Activated T-cell treated with anti-CD3 and anti-CD28 coated beads, Interleukin-2, amount 50 U/mL, for 24 hours (primary cell): ENCODE measurements at places on chromosomes 16 and 17.
A peak's percentile ranks its signal among the peaks of the same experiment; 100 is the strongest.

DNA sequence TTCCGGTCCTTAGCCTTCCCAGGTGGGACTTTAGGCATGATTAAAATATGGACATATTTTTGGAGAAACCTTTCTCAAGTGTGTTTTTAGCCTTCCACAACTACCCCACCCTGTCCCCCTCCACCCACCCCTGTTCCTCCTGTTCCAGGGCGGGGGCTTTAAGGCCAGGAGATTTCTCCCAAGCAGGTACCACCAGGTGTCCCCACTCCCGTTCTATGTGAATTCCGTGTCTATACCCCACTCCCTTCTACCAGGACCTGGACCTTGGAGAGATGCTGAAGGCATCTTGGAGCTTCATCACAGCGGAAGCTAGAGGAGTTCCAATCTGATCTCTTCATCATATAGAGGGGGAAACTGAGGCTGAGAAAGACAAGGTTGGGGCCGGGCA, 9.7 kb downstream of the CA4 start:
- no peak overlapping the region for H3K27ac ChIP-seq
- no peak overlapping the region for H3K4me3 ChIP-seq
- peaks cover 40% of the 10 kb centered on the region for H3K27me3 ChIP-seq
- DNase-seq: no peak
- no peaks in the 10 kb centered on the region for H3K4me1 ChIP-seq
- no peaks in the 10 kb centered on the region for H3K36me3 ChIP-seq

GRCh38 chr17:20156196-20157000, 147.2 kb downstream of the SPECC1 start:
- peaks cover 5% of the 10 kb centered on the region for H3K4me1 ChIP-seq
- H3K36me3 ChIP-seq: no peaks in the 10 kb centered on the region
- H3K27ac ChIP-seq: peak overlapping the region; percentile 51
- H3K4me3 ChIP-seq: no peak overlapping the region
- no peak for DNase-seq

DNA sequence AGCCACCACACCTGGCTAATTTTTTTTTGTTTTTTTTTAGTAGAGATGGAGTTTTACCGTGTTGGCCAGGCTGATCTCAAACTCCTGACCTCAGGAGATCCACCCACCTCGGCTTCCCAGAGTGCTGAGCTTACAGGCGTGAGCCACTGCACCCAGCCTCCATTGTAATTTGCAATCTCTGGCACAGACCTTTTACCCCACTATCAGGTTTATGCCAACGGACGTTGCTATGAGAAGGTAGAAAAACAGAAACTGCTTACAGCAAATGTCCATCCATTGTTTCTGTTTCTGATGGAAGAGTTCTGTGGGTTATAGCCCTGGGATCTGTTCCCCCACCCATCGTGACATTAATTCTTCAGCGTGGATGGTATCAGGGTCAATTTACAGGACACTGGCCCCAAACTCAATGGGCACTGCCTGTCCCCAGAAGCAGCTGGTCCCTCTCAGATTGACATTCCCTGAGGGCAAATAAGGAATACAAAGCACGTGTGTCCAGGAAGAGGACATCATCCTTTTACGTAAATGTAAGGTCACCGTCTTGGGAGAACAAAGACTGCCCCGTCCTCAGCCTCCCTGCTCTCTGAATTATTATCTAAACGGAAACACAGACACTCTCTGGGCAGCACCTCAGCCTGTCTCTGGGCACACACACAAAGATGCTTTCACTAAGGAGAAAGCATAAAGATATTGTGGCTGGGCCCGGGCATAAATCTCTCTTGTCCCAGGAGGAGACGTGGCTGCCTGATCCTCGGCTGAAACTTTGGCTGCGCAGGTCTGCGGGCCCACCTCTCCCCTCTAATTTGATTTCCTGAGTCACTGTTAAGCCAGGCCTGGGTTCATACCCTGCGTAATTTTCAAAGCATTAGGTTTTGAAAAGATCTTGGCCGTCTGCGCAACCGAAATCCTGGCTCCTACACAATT, 5.2 kb downstream of the KCNG4 start:
- no peaks in the 10 kb centered on the region for H3K36me3 ChIP-seq
- DNase-seq: no peak
- H3K27ac ChIP-seq: no peak overlapping the region
- no peak overlapping the region for H3K4me3 ChIP-seq
- H3K4me1 ChIP-seq: no peaks in the 10 kb centered on the region

GRCh38 chr17:17783825-17784656, 52.7 kb downstream of the SREBF1 start:
- peaks cover 3% of the 10 kb centered on the region for H3K27me3 ChIP-seq
- DNase-seq: peak; percentile 46
- H3K4me1 ChIP-seq: peaks cover 26% of the 10 kb centered on the region

GRCh38 chr17:69547947-69548346, 133.4 kb downstream of the MAP2K6 start:
- H3K4me1 ChIP-seq: peaks cover 1% of the 10 kb centered on the region
- H3K27ac ChIP-seq: no peak overlapping the region
- H3K36me3 ChIP-seq: peaks cover 21% of the 10 kb centered on the region
- DNase-seq: no peak
- no peak overlapping the region for H3K4me3 ChIP-seq

- no peak overlapping the region for H3K27ac ChIP-seq
- no peak overlapping the region for H3K4me3 ChIP-seq
- H3K27me3 ChIP-seq: no peaks in the 10 kb centered on the region
Observed at GRCh38 chr17:71632328-71632727, 488.5 kb upstream of the SOX9 start.

DNA sequence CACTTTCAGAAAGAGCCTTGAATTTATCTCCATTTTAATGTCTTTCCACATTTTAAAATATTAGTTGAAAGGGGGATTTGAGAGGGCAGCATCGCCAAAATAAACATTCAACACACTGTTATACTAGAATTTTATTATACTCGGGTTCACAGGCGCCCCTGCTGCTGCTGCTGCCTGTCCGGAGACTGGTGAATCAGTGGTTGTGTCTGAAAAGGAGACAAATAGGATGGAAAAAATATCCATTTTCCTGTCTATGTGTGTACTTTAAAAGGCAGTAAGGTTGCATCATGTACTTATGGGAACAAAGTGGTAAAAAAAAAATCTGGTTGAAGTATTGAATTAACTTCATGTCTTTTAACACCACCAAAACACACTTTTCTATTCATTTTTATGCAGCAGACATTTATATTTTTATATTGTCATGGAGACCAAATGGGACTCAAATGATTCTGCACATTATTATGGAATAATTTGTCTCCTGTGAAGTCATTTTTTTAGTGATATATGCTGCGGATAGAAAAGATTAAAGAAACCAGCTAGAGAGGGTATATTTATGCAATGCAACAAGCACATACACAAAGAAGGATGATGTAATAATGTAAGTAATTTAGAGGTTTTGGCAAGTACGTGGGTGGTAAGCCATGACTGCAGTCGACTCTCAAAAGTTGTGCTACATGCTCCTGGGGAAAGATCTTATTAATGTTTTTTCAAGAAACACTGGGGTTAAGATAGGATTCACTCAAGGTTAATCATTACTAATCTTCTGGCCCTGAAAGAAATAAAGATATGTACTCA, 759.0 kb upstream of the SOX9 start:
- no peak overlapping the region for H3K4me3 ChIP-seq
- H3K27me3 ChIP-seq: no peaks in the 10 kb centered on the region
- H3K4me1 ChIP-seq: no peaks in the 10 kb centered on the region

DNA sequence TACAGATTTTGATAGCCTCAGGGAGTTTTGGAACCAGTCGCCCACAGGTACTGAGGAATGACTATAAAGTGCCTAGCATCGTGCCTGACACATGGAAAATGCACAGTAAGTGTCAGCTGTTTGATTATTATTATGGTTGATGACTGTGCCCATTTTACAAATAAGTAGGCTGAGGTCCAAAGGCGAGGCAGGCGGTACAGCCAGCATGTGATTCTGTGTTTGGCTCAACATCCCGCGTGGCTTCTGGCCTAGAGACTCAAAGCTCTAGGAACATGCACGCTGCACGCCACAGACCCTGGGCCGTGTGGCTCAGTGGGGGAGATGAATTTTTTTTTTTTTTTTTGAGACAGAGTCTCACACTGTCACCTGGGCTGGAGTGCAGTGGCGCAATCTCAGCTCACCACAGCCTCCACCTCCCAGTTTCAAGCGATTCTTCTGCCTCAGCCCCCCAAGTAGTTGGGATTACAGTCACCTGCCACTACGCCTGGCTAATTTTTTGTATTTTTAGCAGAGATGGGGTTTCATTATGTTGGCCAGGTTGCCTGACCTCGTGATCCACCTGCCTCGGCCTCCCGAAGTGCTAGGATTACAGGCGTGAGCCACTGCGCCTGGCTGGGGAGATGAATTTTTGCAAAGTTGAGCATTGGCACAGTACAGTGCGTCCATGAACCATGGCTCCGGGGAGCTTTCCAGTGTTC, 57.7 kb downstream of the NKD1 start:
- H3K27ac ChIP-seq: no peak overlapping the region
- peaks cover 28% of the 10 kb centered on the region for H3K4me1 ChIP-seq
- H3K27me3 ChIP-seq: no peaks in the 10 kb centered on the region
- no peak for DNase-seq
- H3K36me3 ChIP-seq: no peaks in the 10 kb centered on the region

- H3K27me3 ChIP-seq: no peaks in the 10 kb centered on the region
- peak; percentile 15 for DNase-seq
- H3K4me1 ChIP-seq: no peaks in the 10 kb centered on the region
- no peak overlapping the region for H3K4me3 ChIP-seq
- no peak overlapping the region for H3K27ac ChIP-seq
Observed at GRCh38 chr16:29204806-29205135, 201.7 kb downstream of the NPIPB11 start.

GRCh38 chr17:65638221-65638975, 77.0 kb upstream of the AXIN2 start:
- DNase-seq: no peak
- H3K27me3 ChIP-seq: no peaks in the 10 kb centered on the region
- no peaks in the 10 kb centered on the region for H3K36me3 ChIP-seq
- no peaks in the 10 kb centered on the region for H3K4me1 ChIP-seq

DNA sequence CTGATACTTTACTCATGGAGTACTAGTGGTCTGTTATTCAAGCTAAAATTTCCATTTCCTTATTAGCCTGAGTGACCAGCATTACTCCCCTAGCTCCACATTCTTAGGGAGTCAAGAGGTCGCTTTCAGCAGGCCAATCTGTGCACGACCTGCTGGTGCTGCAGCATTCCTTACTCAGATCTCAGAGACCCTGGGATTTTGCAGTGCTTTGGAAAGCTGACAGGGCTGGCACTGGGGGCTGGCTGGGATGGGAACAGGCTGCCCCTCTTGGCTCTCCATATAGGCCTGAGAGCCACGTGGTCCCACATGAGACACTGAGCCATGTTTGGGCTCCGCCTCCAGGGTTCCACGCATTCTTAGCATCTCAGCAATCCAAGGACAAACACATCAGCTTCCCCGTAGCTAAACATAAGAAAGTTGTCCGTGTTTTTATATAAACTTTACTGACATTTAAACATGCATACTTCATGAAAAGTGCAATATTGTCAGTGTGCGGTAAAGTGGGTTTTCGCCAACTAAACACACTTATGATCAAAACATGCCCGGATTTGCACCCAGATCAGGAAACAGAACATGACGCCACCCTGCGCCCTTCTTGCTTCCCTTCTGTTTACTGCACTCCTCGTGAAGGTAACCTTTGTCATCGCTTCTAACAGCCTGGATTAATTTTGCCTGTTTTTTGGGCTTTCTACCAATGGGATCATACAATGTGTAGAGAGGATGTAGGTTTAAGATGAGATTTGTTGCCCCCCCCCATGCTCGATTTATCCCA, 254.5 kb upstream of the CACNG5 start:
- peaks cover 67% of the 10 kb centered on the region for H3K36me3 ChIP-seq
- H3K4me3 ChIP-seq: no peak overlapping the region
- peak overlapping the region; percentile 10 for H3K27ac ChIP-seq
- peaks cover 33% of the 10 kb centered on the region for H3K4me1 ChIP-seq
- no peaks in the 10 kb centered on the region for H3K27me3 ChIP-seq

GRCh38 chr16:85172455-85173145, 60.3 kb upstream of the CIBAR2 start:
- H3K4me1 ChIP-seq: peaks cover 5% of the 10 kb centered on the region
- no peak for DNase-seq
- H3K36me3 ChIP-seq: no peaks in the 10 kb centered on the region
- no peak overlapping the region for H3K27ac ChIP-seq
- no peak overlapping the region for H3K4me3 ChIP-seq

DNA sequence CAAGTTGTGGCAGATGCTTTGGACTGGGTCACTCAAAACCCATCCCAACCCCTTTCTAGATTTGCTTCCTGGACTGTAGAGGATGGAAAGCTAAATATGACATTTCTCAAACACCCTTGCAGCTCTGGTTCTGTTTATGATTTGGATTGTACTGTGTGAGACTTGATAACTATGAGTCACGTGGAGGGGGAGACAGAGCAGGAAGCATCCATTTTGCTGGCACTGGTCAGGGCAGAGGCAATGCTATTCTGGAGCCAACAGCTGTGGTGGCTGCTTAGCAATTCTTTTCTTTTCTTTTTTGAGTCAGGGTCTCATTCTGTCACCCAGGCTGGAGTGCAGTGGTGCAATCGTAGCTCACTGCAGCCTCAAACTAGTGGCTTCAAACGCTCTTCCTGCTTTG, 13.6 kb upstream of the TERF2 start:
- H3K4me1 ChIP-seq: peaks cover 28% of the 10 kb centered on the region
- H3K27ac ChIP-seq: peak overlapping the region; percentile 5
- H3K4me3 ChIP-seq: no peak overlapping the region
- no peaks in the 10 kb centered on the region for H3K36me3 ChIP-seq
- no peaks in the 10 kb centered on the region for H3K27me3 ChIP-seq

GRCh38 chr17:9922012-9922848, 17.2 kb upstream of the RCVRN start:
- no peaks in the 10 kb centered on the region for H3K36me3 ChIP-seq
- H3K4me1 ChIP-seq: peaks cover 2% of the 10 kb centered on the region
- no peak for DNase-seq
- no peaks in the 10 kb centered on the region for H3K27me3 ChIP-seq

- no peak overlapping the region for H3K27ac ChIP-seq
- DNase-seq: peak; percentile 88
- peaks cover 17% of the 10 kb centered on the region for H3K4me1 ChIP-seq
- no peaks in the 10 kb centered on the region for H3K36me3 ChIP-seq
- peak overlapping the region; percentile 73 for H3K4me3 ChIP-seq
- no peaks in the 10 kb centered on the region for H3K27me3 ChIP-seq
Observed at GRCh38 chr16:87636050-87636684, 33.9 kb downstream of the JPH3 start.

DNA sequence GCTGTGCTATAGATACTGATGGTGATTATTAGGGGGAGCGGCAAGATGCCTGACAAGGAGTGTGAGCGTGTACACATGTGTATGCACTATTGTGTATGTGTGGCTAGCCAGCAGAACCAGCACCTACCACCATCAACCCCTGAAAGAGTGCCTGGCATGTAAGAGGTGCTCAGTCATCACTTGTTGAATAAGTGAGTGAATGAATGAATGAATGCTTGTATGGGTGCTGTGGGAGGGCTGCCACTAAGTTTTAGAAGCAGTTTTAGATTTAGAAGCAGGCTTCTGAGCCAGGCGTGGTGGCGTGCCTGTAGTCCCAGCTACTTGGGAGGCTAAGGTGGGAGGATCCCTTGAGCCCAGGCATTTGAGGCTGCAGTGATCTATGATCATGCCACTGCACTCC, 37.0 kb downstream of the RAB11FIP4 start:
- H3K27me3 ChIP-seq: peaks cover 14% of the 10 kb centered on the region
- no peak overlapping the region for H3K27ac ChIP-seq
- no peak overlapping the region for H3K4me3 ChIP-seq
- no peaks in the 10 kb centered on the region for H3K36me3 ChIP-seq
- DNase-seq: no peak
